AG09309 (cell line): ENCODE measurements at places on chromosomes 3 and 15.

- no peak for DNase-seq
These were observed 268.5 kb downstream of the WNT5A start for GRCh38 chr3:55218577-55218976.

DNA sequence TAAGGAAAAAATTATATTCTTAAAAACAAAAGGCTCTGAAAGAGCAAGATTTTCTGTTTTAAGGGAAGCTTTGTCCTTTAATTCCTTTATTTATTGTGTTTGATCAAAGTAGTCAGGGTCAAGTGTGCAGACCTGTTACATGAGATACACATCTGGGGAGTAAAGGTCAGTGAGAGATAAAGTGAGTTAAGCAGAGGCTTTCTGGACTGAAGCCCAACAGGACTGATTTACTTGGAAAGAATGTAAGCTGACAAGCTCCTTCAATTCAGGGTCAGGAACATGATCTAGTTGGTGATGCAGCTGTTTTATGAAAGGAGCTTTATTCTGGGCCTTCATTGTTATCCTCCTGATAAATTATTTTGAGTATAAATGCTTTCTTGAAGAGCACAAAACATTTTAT lies 20.7 kb upstream of the OTOL1 start:
- no peak for DNase-seq

GRCh38 chr3:177777699-177778098 lies 580.4 kb upstream of the TBL1XR1 start:
- no peak for DNase-seq

DNA sequence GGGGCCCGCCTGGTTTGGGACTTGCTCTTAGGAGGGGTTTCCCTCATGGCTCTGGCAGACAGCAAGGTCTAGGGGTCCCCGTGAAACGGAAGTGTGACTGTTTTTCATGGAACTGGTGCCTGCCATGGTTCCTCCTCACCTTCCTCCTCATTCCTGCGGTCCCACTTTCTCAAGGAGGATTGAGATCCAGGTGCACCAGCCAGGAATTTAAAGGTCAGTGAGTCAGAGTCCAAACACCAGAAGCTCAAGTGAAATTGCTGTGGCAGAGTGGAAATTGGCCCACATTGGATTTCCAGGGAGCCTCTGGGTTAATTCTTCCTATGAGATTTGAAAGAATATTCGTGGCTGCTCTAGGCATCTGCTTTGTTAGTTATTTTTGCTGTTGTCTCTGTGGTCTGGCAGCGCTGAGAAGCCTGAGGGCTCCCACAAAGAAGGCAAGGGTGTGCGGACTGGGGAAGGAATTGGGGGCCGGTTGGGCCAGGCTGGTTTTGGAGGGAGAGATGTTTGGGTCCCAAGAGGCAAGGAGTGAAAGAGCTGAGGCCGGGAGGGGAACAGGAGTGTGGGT lies 60.4 kb upstream of the TNFAIP8L3 start:
- DNase-seq = no peak

- no peak for DNase-seq
These were observed 4.4 kb downstream of the MEIS2 start for GRCh38 chr15:37095770-37096557.

DNA sequence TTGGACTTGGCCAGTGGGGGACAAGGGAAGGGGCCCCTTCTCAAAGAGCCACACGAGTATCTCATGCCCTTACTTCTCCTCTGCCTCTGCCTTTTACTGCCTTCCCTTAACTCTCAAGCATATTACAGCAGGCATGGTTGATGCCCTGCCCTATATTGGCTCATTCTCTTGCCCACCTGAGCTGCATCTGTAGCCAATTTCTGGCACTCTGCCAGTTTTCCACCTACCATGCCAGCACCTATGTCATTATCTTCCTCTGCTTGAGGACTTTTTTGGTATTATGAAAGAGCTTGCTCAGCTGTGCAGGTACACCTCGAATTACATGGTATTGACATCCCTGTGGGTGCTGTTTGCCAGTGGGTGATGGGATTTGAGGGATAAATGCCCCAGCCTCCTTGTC lies 181.8 kb downstream of the OXSM start:
- DNase-seq = no peak

DNA sequence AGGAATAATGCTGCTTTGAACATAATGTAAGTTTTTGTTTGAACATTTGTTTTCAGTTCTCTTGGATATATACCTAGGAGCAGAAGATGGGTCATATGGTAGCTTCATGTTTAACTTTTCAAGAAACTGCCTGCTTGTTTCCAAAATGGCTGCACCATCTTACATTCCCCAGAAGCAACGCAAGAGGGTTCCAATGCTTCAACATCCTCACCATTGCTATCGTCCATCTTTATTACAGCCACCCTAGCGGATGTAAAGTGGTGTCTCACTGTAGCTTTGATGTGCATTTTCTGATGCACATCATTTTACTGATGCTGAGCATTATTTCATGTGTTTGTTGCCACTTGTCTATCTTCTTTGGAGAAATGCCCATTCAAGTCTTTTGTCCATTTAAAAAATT lies 46.4 kb upstream of the GATA2 start:
- no peak for DNase-seq
